Activated T-helper 2 cell treated with anti-CD3 and anti-CD28 coated beads, Interferon-gamma antibody, Interleukin-2, Interleukin-4, amounts not matched to agents 10 μg/mL and 5 μg/mL and 100 μg/mL, durations not matched to agents 14 hours and 24 hours and 36 hours (primary cell): ENCODE measurements at places on chromosomes 4 and X. TPM values are rescaled to one million over a fixed set of nuclear protein-coding genes. Genes with fewer than 3 reads are reported as not detected.

The H2BW2 gene
- total RNA-seq, result not detected in 2 replicates

The AKAP4 gene
- total RNA-seq, result not detected in 2 replicates

The PNMA6A gene
- 0.87 and 1.5 TPM in 2 replicates for total RNA-seq

The ERAS gene
- not detected in 2 replicates for total RNA-seq

The GAGE1 gene
- not detected in 2 replicates for total RNA-seq

The DCAF4L1 gene
- total RNA-seq, result 0.11 and 0.18 TPM in 2 replicates

The PPP1R2C gene
- total RNA-seq, result not detected in 2 replicates

The TCEAL1 gene
- 4.2 and 5.0 TPM in 2 replicates for total RNA-seq

The SHROOM3 gene
- not detected in 2 replicates for total RNA-seq

The F9 gene
- total RNA-seq, result not detected in 2 replicates

The SLC6A8 gene
- total RNA-seq, result 2.2 and 2.5 TPM in 2 replicates

The GPR119 gene
- total RNA-seq, result not detected in 2 replicates

The CCSER1 gene
- total RNA-seq, result not detected in 2 replicates

The KCNIP4 gene
- total RNA-seq, result not detected in 2 replicates

The DGAT2L6 gene
- not detected in 2 replicates for total RNA-seq

The TCEAL9 gene
- 0.73 and 0.97 TPM in 2 replicates for total RNA-seq

The GBA3 gene
- total RNA-seq, result 0.09 TPM in 1 of 2 replicates, not detected in the other

The GAGE2A gene
- not detected in 2 replicates for total RNA-seq

The RTL5 gene
- 0.23 and 0.25 TPM in 2 replicates for total RNA-seq

The GUCY1B1 gene
- 0.30 and 0.32 TPM in 2 replicates for total RNA-seq

The SMR3B gene
- total RNA-seq, result not detected in 2 replicates

The TASL gene
- total RNA-seq, result 5.2 and 5.4 TPM in 2 replicates

The PLAC8 gene
- total RNA-seq, result 31.5 and 41.8 TPM in 2 replicates

The ZRSR2 gene
- total RNA-seq, result 18.7 and 20.3 TPM in 2 replicates
